ENCODE measurements at places on chromosomes 13 and 19.

DNA sequence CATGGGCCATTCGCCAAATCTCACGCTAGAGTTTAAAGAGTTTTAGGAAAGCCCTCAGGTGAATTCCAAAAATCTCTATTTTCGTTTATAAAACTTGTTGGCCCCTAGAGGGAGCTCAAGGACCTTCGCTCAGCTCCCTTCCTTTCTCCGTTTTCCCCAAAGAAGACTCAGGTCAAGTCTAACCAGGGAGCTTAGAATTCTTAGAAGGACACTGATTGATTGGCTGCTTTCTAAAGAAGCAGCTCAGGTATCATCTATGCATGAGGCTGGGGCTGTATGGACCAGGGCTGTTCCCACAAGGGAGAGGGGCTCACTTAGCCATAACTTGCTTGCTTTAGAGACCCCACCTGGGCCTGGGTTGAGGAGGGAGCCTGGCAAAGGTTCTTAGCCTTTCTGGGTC lies 20.5 kb downstream of the DZIP1 start:
- DNase-seq: no peak

- no peak for DNase-seq
Observed at GRCh38 chr13:72427757-72428528, 299.5 kb downstream of the MZT1 start.

DNA sequence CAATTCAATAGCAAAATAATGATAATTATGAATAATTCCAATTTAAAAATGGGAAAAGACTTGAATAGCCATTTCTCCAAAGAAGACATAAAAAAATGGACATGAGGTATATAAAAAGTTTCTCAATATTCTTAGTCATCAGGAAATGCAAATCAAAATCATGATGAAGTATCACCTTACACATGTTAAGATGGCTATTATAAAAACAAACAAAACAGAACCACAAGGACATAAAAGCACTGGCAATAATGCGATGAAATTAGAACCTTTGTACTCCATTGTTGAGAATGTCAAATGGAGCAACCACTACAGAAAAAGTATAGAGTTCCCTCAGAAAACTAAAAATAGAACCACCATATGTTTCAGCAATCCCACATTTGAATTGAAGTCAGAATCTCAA lies 1186.1 kb downstream of the SLITRK5 start:
- DNase-seq: no peak

- peak; percentile 52 for DNase-seq
Observed at GRCh38 chr19:3274942-3275582, 50.6 kb downstream of the CELF5 start.

DNA sequence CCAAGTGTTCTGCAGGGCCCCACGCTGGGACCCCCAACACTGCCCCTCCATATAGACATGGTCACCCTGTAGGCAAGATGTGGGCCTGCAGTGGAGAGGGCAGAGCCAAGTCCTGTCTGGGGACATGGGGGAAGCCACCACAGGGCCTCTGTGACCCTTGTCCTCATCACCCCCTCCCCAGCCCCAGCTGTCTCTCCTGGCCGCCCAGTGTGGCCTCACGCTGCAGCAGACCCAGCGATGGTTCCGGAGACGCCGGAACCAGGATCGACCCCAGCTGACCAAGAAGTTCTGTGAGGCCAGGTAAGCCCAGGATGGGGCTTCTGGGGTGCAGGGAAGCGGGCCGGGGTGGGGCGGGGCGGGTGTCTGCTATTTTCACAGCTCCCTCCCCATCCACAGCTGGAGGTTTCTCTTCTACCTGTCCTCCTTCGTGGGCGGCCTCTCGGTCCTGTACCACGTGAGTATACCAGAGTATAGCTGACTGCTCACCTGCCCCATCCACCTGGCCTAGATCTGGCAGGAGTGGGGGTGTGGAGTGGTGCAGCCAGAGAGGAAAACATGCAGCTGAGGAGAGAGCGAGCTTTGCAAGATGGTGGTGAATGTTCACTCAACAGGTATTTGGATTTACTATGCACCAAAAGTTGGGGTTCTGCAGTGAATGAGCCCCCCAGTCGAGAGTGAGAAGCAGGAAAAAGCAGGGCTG lies 46.4 kb downstream of the CERS4 start:
- DNase-seq: no peak

DNA sequence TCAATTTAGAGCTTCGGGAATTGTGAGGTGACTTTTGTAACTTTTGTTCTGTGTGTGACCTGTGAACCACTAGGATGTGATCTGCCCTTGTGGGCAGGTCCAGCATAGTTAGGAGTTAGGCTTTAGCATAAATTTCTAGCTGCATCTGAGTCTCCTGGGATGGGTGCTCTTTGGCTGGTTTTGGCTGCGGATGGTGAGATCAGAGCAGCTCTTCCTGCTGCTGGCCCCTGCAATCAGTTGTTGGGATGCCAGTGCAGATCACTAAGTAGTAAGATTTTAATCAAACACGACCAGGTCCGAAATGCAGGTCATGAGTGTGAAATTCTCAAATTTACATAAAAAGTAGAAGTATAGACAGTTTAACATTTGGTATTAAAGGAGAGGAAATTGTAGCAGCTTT lies 8.5 kb downstream of the CEBPG start:
- DNase-seq: no peak

DNA sequence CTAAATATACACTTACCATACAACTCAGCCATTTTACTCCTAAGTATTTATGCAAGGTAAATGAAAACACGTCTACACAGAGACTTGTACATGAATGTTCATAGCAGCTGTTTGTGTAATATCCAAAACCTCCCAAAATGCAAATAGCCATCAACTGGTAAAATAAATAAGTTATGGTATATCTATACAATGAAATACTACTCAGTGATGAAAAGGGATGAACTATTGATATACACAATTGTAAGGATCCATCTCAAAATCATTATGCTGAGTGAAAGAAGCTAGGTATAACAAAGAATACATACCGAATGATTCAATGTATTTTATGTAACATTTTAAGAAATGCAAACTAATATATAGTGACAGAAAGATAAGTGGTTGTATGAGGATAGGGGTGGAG lies 149.8 kb upstream of the TNFSF11 start:
- DNase-seq: no peak

All from Calu3 (cell line).